T-cell (primary cell): ENCODE measurements at places on chromosomes 4 and X. TPM values are rescaled to one million over a fixed set of nuclear protein-coding genes. Genes with fewer than 3 reads are reported as not detected.

DNA sequence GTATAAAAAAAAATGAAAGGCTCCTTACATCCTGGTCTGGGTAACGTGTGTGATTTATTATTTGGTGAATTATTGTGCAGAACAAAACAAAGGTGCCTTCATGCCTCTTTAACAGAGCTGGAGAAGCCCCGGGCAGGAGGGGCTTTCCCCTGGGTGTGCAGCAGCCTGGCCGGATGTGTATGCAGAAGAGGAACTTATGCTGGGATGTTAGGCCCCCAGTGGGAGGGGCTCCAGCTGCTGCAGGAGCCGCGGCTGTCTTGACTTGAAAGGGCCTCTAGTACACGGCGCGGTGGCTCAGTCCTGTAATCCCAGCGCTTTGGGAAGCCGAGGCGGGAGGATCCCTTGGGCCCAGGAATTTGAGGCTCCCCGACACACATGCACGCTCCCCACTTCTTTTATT is 16.0 kb downstream of the CCNQ start:
- DNase-seq, result peak; percentile 57

The IL21 gene
- total RNA-seq, result not detected

The CWH43 gene
- total RNA-seq, result not detected

- DNase-seq, result no peak
These were observed 14.3 kb upstream of the RAB28 start for GRCh38 chr4:13498469-13498868.

GRCh38 chr4:3766785-3767569 is 792 bp downstream of the ADRA2C start:
- DNase-seq, result no peak

GRCh38 chrX:22095286-22095685 is 63.2 kb downstream of the PHEX start:
- no peak for DNase-seq

The CD40LG gene
- 23.8 TPM for total RNA-seq

GRCh38 chrX:38718311-38718710 is 82.9 kb upstream of the MID1IP1 start:
- DNase-seq, result no peak

DNA sequence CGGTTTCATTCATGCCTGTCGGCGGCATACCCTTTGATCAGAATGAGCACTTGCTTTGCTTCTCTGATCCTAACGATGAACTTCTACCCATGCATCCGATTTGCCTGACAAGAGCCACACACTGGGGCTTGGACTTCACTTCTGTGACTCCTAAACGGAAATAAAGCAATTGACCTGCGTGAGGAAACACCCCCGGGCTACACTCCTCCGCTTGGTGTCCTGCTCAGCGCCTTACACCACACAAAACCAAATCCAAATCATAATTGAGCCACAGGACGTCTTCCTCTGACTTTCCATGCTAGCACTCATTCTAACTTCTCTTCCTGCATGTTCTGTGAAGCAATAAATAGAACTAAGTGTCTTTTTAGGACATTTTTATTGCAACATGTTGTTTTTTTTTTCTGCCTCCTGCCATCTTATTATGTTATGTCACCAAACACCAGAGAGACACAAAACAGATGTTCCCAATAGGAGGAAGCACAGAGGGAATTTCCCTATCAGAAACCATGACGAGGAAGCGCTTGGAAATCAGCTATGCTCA is 110.8 kb upstream of the FAM9B start:
- no peak for DNase-seq

The MSL3 gene
- total RNA-seq, result 133 TPM

The IL2 gene
- 3.2 TPM for total RNA-seq

DNA sequence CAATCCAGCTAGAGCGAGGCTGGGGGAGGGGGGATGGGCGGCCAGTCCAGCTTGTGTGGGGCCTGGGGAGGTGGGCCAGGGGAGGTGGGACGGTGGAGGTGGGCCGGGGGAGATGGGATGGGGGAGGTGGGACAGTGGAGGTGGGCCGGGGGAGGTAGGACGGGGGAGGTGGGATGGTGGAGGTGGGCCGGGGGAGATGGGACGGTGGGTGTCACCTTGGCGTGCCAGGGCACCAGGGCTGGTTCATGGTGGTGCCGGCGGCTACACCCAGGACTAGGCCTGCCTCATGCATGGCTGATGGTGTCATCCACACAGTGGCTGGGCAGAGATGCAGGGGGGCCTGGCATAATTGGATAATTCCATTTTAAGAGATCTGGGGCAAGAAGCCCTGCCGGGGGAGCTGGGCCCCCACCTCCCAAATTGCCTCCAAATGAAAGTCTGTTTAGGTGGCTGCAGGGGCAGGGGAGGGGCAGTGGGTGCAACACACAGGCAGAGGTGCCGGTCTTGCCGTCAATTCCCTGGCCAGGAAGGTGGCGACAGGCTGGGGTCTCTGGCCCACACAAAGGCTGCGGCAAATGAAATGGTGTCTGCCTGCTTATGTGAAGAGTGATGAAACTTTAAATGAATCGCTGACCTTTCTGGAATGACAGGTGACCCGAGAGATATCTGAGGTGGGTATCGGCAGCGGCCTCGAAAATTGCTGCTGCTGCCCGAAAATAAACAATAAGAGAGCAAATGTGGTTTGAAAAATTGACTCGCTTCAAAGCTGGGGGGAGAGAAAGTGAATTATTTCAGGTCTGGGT is 82.1 kb downstream of the FAM53A start:
- no peak for DNase-seq

- no peak for DNase-seq
These were observed 39.6 kb downstream of the CCNI start for GRCh38 chr4:77036206-77036605.

The ZNF718 gene
- total RNA-seq, result 8.3 TPM

The DAPP1 gene
- total RNA-seq, result 18.7 TPM

The MAGEA10 gene
- total RNA-seq, result not detected

The ZNF157 gene
- 0.95 TPM for total RNA-seq

GRCh38 chr4:31291238-31291637 is 571.1 kb downstream of the PCDH7 start:
- DNase-seq, result no peak
